ENCODE measurements at places on chromosomes 6 and 20.
A peak's percentile ranks its signal among the peaks of the same experiment; 100 is the strongest.

GRCh38 chr6:156720691-156721685 lies 56.2 kb upstream of the ARID1B start:
- DNase-seq = no peak

- no peak for DNase-seq
These were observed 17.2 kb downstream of the TAB2 start for GRCh38 chr6:149334682-149335160.

GRCh38 chr6:27836783-27837624 lies 75.2 kb downstream of the OR2B2 start:
- DNase-seq = peak; percentile 77

- no peak for DNase-seq
These were observed 350.2 kb upstream of the CDH4 start for GRCh38 chr20:60901831-60902230.

GRCh38 chr6:134503585-134504281 lies 185.8 kb upstream of the SGK1 start:
- no peak for DNase-seq

DNA sequence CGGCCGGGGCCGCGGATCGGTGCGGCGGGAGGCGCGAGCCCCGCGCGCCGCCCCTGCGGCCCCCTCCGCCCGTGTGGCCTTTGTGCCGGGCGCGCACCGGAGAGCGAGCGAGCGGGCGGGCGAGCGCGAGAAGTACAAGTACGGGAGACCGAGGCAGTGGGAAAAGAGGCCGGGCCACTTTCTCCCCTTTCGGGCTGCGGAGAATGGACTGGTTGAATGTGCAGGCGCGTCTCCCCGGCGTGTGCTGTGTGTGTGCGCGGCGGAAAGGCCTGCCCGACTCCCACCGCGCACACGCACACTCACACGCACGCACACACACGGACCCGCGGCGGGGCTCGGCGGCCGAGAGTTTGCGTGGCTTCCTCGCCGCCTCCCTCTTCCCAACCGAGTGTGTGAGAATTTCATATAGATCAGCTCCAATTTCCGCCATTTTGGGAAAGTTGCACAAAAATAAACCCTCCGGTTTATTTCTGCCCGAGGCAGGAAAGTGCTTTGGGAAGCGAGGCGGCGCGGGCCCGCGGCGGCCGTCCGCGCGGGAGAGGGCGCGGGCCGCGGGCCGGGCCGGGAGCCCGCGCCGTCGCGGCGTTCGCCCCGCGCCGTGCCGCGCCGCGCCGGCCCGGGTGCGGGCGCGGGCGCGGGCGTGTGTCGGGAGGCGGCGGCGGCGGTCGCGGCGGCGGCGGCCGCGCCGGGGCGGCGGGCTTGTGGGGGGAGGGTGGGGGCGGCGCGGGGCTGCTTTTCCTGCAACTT lies 1.1 kb downstream of the L3MBTL3 start:
- DNase-seq = peak; percentile 70

- DNase-seq = no peak
These were observed 118.3 kb downstream of the RALGAPA2 start for GRCh38 chr20:20594171-20594530.

DNA sequence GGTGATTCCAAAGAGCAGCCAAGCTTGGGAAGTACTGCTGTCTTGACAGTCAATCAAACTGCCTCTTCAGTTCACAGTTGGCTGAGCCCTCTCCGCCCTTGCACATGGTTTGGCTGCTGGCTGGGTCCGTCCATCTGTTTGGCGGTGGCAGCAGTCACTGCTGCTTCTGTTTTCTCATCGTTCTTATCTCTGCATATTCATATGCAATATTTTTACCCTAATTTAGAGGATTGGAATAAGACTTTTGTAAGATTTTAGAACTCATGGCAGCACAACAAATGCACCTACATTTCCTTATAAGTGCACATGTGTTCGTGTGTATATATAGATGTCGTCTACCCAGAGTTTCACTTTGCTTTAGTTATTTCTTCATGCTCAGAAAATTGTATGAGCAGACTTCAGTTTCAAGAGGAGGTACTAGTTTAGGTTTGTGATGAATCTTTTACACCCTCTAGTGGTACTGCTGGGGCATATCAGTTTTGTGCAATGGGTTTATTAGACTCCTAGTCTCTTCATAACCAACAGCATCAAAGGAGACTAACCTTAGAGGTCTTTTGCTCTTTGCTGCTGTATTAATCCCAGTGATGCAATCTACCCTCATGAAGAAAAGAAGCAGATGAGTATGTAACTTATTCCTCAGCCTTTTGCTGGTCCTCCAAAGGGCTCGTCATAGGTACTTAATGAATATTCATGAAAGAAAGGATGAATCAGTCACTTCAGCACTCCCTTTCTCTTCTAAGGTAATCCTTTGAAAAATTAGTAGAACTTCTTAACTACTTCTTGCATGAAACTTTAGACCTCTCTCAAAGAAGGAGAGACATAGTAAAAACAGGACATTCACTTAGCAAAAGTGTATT lies 44.3 kb downstream of the KHDC1L start:
- no peak for DNase-seq

DNA sequence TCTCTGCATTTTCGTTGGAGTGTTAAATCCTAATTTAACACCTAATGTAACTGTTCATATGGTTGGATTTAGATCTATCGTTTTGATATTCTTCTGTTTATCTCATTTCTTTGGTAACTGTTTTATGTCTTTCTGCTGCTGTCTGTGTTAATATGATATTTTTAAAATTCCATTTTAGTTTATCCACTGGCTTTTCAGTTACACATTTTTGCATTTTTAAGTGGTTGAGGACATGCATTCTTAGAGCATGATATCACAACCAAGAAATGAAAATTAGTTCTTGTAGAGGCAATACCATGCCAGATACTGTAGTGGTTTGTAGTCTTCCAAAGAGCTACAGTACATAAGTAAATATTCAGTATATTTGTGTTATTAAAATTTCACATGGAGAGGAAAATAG lies 58.6 kb downstream of the LIN28B start:
- no peak for DNase-seq
